Kidney tubule cell (primary cell): ENCODE measurements at places on chromosomes 3 and 15.

DNA sequence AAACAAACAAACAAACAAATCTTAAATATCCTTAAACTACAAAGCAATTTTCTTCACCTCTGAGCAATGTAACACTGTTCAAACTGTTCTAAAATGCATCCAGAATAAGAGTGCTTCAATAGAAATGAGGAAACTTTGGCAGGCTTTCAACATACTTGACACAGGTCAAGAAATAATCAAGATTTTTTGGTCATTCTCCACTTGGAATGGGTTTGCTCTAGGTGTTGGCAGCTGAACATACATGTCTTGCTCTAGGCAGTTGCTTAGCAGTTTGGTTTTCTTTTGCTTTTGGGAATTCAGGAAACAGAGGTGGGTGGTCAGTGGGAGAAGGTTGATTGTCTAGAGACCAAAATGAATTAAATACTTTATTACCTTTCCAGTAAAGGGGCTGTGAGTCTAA, 1.4 kb upstream of the LRRC3B start:
- DNase-seq, result no peak

DNA sequence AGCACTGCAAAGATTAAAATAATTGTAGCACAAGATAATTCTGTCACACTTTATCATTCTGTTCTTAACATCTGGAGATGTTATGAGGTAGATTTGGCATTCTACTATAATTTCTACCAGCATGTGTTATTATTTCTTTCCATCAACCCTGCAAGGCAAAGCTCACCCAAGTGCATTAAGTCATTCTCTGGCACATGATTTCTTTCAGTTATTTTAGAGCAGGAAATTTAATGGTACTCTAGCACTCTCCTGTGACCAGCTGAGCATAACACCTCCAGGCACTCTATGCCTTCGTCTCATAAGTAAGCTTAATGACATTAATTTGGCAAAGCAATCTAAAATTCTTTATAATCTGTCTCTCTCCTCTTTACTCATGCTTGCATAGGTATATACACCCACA, 300.2 kb upstream of the GPR149 start:
- DNase-seq, result no peak

- DNase-seq, result no peak
Measured at GRCh38 chr3:100159331-100160153, 45.2 kb upstream of the FILIP1L start.

- no peak for DNase-seq
Measured at GRCh38 chr3:152742368-152743347, 92.3 kb upstream of the P2RY1 start.

- no peak for DNase-seq
Measured at GRCh38 chr3:100810671-100811070, 101.4 kb downstream of the TFG start.

- no peak for DNase-seq
Measured at GRCh38 chr15:60003243-60004008, 685 bp upstream of the FOXB1 start.

DNA sequence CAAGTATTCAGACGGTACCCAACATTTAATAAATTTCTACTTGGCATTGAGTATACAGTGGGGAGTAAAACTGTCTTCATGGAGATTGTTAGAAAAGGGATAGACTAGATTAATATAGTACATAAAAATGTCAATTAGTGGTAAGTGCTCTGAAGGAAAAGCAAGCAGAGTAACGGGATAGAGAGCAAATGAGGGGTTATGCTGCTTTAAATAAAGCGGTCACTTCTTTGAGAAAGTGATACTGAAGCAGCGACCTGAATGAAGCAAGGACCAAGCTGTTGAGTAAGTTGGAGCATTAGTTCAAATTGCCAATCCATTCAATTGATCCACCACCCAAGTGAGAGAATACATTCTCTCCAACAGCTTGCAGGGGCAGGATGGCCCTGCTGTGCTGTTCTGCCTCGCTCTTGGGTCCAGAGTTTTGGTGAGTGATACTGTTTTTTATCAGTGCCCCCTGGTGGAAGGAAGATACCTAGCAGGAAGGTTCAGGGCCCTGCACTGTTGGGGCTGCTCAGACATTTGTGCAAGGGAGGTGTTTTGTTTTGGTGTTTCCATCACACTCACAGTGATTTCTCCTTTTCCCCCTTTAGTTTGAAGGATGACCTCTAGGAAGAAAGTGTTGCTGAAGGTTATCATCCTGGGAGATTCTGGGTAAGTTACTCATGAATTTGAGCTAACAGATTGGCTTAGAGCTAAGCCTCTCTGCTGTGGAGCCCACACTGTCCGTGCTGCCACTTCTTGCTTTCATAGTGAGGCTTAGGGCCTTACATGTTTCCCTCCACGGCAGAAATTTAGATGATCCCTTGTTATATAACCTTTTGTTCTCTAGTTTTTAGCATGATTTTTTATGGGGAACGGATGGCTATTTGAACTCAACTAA, 69.0 kb downstream of the RAB7A start:
- DNase-seq, result peak; percentile 64

DNA sequence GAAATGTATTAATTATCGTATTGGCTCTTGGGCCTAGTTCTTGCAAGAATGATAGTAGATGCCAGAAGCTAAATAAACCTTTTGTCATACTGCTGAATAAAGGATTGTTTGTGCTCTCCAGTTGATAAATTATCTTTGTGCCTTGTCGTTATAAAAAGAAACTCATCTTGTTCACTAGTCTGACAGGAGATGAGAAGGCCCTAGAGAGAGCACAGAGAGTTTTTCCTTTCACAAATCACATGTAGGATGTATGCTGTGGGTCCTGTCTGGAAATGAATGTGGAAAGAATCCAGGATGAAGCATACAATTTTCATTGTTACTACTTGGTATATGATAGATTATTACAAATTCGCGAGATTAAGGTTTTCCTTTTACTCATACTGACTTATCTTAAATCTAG, 113.0 kb downstream of the NLGN1 start:
- no peak for DNase-seq
